Spleen (tissue), 13 donors: ENCODE measurements at places on chromosomes 3 and 15.

DNA sequence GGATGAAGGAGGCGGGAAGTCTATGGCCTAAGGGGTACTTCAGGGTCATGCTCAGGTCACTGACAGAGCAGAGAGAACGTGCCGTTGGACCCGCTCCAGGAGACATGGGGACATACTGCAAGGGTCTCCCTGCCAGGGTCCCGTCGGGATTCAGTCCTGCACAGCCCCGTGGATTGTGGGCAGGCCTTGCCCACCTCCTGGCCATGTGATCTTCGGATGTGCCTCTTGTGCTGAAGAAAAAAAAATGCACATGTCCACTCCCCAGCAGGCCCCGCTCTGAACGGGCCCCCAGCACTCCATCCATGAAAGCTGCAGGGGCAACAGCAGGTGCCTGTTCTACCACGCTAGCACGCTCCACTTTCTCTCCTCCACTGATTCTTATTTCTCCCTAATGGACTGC lies 22.9 kb downstream of the ST8SIA2 start:
- DNase-seq = no peak

DNA sequence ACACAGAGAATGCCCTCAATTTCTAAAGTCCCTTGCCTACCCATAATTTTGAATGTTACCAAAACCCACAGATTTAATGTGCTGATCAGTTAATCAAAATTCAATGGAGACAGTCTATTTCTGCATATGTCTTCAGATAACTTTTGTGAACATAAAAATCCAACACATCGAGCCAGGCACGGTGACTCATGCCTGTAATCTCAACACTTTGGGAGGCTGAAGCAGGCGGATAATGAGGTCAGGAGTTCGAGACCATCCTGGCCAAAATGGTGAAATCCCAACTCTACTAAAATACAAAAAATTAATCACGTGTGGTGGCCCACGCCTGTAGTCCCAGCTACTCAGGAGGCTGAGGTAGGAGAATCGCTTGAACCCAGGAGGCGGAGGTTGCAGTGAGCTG lies 49.3 kb downstream of the PEAK1 start:
- DNase-seq = no peak

GRCh38 chr3:99532246-99532645 lies 106.1 kb upstream of the COL8A1 start:
- DNase-seq = no peak

- DNase-seq = no peak
Measured at GRCh38 chr3:193148688-193149473, 92.1 kb upstream of the PLAAT1 start.

DNA sequence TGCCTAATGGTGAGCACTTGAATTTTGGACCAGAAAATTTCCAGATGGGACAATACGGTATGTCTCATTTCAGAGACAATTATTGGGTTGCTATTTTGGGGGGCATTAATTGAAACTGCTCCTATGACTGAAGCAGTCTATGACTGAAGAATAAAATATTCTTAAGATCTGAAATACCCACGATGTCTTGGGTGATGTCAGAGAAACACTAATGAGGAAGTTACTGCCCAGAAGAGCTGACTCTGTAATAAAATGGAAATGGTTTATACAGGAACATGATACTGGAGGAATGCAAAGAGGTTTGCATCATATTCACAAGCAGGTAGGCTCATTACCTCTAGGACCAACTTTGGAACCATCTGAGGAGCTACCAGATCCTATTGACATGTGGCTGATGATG lies 68.7 kb downstream of the IL12A start:
- no peak for DNase-seq

GRCh38 chr3:186339180-186339918 lies 22.7 kb downstream of the DGKG start:
- DNase-seq = no peak

GRCh38 chr15:92749216-92749615 lies 93.6 kb upstream of the FAM174B start:
- no peak for DNase-seq

DNA sequence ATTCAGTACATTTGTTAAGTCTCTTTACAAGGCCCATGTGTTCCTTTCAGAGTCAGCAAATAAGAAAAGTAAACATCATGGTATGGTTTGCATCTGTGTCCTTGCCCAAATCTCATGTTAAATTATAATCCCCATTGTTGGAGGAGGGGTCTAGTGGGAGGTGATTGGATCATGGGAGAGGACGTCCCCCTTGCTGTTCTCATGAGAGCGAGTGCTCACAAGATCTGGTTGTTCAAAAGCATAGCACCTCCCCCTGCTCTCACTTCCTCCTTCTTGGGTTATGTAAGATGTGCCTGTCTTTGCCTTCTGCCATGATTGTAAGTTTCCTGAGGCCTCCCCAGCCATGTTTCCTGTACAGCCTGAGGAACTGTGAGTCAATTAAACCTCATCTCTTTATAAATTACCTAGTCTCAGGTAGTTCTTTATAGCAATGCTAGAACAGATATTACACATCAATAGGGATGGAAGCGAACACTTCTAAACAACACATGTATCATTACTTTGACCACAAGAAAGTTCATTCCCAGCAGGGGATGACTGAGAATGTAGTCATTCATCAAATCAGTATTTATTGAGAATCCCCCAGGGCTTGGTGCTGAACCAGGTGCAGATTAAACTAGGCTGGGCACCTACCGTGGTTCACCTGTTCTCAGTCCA lies 4.1 kb downstream of the EFCAB12 start:
- no peak for DNase-seq

DNA sequence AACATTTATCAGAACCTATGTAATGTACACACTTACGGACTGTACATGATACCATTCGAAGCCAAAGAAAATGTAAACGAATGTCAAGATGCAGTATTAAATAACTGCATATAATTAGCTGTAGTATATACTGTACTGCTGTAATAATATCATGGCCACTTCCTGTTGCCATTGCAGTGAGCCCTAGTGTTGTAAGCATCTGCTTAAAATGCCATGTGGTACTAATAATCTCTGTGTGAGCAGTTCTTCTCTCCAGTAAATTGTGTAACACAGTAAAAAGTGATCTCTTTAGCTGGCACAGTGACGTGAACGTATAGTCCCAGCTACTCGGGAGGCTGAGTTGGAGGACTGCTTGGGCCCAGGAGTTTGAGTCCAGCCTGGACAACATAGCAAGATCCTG lies 8.6 kb downstream of the SPG11 start:
- no peak for DNase-seq

- DNase-seq = peak; percentile 28
Measured at GRCh38 chr3:42102571-42102970, 11.4 kb downstream of the TRAK1 start.

GRCh38 chr3:27426926-27427325 lies 57.3 kb downstream of the SLC4A7 start:
- no peak for DNase-seq

GRCh38 chr3:152595975-152596821 lies 238.7 kb upstream of the P2RY1 start:
- no peak for DNase-seq

DNA sequence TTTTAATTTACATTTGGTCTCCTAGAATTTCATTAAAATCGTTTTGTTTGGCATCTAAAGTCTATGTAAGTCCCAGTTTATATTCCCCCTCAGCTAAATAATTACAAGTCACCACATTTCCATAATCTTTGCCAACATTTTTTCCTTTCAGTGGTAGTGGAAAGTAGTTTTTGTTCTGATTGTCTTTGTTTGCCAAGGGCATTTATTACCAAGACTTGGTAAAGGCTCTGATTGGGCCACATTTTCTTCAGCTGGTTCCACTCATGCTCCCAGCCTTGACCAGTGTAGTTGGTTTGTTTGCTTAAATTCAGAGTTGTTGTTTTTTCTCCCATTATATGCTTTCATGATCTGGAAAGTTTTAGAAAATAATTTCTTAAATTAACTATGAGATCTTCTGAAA lies 153.4 kb upstream of the MME start:
- no peak for DNase-seq

- DNase-seq = no peak
Measured at GRCh38 chr3:149058602-149059001, 27.7 kb downstream of the HLTF start.

GRCh38 chr3:196931828-196932587 lies 10.3 kb downstream of the NCBP2 start:
- no peak for DNase-seq

- DNase-seq = no peak
Measured at GRCh38 chr15:32864051-32864450, 146.2 kb downstream of the GREM1 start.

DNA sequence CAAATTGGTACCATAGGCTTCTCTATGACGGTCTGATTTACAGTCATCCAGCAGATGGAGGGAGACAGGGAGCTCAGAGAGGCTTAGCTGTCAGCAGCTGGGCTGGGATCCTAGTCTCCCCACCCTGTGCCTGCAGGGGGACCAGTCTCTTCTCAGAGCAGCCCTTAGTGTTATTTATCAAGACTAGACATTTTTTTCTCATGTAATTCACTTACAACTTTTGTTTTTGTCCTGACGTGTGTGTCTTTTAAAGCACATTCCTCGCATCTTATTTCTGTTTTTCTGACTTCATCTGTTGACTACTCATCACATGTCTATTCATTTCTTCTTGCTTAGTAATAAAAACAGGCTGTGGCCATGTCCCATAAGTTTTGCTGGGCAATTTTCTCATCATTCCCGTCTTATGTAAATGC lies 116.1 kb downstream of the KLF13 start:
- DNase-seq = no peak

- DNase-seq = no peak
Measured at GRCh38 chr15:57118013-57118799, 199.8 kb downstream of the TCF12 start.

GRCh38 chr3:105533960-105534359 lies 167.3 kb downstream of the ALCAM start:
- DNase-seq = no peak

- DNase-seq = no peak
Measured at GRCh38 chr15:66481107-66481856, 16.3 kb downstream of the SNAPC5 start.

DNA sequence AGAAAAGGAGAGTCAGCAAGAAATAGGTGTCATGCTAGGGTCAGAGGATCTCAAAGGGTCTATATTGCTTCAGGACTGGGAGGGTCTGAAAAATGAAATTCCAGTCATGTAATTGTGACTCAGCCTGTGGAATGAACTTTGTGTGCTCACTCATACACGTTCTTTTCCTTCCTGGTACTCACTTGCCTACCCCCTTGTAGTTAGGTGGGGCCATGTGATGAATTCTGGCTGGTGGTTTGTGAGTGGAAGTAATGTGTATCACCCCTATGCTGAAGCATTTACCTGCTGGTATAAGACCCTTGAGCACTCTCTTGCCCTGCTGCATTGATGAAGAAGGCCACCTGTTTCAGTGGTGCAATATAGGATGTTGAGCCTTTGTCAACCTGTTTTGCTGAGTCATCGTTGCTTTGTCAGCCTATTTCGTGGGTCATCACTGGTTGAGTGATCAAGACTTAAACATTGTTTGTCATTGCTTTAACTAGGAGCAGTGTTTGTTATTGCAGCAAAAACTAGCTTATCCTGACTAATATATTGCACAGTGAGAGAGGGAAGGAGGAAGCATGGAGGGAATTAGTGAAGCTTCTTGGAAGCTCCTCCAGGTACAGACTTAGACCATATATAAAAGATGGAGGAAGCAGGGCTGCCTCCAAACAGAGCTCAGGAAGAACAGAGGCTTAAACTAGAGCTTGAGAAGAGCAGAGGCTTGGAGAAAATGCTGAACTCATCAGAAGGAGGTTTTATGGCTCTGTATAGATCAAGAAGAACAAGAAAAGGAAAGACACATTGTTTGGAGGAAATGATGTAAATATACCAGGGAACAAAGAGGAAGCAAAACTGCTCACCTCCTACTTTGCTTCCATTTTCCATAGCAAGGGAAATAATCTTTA lies 28.9 kb downstream of the TLNRD1 start:
- no peak for DNase-seq

DNA sequence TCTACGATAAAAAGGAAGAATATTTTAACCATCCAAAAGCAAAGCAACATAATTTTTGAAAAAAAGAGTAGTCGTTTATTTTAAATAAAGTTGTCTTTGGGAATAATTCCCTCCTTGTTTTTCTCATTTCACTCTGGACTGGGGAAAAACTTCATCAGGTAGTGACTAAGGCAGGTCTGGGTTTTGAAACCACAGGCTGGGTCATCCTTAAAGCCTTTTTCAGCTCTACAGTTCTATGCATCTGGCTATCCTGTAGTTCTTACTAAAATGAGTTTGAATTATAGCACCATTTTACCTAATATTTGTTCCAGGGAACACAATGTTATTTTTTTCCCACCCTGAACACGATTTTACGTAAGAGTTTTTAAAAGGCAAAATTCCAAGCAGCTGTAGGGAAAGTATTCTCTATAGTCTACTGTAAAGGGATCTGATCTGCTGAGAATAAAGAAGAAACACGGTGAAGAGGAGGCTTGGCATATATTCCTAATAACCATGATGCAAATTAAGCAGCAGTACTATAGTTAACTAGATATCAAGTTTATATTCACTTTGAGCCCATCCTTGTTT lies 107.7 kb downstream of the OSBPL10 start:
- no peak for DNase-seq

- no peak for DNase-seq
Measured at GRCh38 chr3:123734527-123734902, 149.6 kb downstream of the MYLK start.

DNA sequence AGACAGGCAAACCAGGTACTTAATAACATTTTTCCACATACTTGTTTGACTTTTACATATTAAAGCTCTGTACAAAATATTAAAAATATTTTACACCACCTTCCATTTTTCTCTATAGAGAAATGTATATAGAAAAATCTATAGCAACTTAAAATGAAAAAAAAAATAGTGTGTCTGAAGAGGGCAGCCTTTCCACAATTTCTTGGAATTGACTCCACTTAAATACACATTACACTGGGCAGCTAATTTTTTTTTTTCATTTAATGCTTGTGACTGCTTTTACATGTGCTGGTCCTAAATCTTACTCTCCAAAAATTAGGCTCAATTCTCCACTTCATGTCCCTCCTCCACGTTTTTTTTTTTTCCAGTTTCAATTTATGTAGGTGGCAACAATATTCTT lies 427.0 kb upstream of the RBMS3 start:
- no peak for DNase-seq

DNA sequence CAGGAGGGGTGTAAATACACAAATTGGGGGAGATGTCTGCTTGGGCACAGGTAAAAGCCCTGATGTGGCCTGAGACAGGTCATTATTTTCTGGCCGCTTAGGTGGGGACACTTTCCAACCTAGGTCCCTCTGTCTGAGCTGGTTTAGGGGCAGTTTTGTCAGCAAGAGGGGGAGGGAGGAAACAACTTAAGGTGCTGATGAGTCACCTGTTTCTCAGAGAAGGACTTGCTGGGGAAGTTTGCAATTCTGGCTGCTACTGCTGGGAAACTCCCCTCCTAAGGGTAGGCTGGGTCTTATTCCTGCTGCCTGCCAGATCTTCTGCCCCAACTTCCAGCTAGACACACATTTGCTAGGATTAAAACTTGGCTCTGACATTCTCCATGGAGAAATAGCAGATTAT lies 4.8 kb upstream of the RHOV start:
- DNase-seq = no peak

- no peak for DNase-seq
Measured at GRCh38 chr15:92492551-92493115, 99.0 kb downstream of the ST8SIA2 start.

- DNase-seq = peak; percentile 36
Measured at GRCh38 chr15:79071901-79072300, 18.7 kb downstream of the RASGRF1 start.
